ENCODE measurements at places on chromosomes 12 and 14.

DNA sequence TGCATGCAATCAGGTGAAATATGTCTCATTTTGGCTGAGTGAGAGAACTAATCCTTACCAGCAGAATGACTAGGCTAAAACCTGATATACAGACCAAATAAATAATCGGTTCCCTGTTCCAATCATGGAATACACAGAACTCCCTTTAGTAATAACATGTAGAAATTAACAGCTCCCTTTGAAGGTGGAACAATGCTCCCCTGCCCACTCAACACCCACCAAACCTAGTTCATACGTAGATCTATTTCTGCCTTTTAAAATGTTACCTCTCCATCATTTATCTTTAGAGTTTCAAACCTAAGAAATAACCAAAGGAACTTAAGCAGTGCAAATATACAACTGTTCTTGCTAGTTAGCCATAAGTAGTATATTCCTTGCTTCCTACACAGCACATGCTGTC is 153.7 kb upstream of the ABCD2 start:
- no peak for DNase-seq

DNA sequence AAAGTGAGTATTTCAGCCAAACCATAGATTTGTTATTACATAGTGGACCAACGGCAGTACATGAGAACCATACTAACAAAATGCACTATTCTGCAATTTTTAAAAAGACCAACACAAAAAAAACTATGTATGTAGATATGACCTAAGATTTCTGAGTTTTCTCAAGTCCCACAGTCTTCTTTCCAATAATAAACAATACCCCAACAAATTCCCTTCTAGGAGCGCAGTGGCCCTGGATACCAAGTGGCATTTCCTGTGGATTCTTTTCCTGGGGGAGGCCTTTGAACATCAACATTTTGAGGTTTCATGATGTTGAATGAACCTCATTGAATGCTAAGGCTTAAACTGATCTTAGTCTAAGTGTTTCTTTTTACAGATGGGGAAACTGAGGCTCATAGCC is 210.5 kb downstream of the BCAT1 start:
- no peak for DNase-seq

- DNase-seq, result no peak
Measured at GRCh38 chr12:81798294-81798693, 39.1 kb upstream of the PPFIA2 start.

GRCh38 chr14:93318927-93319326 is 13.9 kb downstream of the BTBD7 start:
- DNase-seq, result no peak

DNA sequence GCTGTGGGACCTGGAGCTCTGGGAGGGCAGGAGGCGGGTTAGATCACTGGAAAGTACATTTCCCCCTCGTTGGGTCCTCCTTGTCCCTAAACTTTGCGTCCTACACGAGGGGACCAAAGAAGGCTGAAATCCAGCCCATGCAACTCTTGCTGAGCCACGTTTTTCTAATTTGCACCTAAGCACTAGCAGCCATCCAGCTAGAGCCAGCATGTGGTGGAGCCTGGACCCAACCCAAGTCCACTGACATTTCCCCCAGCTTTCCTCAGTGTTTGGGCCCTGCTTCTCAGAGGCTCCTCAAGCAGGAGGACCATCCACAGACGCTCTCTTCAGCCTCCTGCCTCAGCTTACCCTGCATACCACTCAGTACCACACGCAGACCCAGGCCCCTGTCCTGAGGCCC is 49.7 kb downstream of the TSPAN11 start:
- no peak for DNase-seq

- no peak for DNase-seq
Measured at GRCh38 chr12:69389831-69390230, 30.3 kb downstream of the YEATS4 start.

DNA sequence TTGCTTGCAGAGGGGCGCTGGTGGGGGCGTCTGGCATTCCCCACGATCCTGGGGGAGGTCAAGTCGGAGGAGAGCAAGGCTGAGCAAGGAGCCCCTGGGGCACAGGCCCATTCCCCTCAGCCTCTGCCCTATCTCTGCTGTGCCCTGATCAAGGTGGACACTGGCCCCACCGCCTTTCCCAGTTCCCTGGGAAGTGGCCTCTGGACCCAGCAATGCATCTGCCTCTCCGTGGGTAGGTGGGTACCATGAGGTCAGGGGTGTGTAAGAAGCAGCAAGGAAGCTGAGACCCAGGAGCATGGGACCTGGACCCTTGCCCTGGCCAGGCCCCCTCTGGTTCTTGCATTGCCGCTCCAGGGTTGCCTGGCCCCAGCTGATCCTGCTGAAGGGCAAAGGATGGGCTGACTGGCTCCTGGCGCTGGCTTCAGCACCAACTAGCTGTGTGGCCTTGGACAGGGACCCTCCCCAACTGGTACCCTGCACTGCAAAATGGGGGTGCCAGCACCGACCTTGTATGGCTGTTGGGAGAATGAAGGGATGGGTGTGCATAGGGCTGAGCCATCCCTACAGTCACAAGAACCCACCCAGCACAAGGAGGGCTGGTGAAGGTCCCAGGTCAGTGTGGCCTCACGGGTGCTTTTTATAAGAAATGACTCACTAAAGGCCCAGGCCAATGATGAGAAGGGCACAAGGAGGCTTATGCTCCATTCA is 19.6 kb downstream of the SLC25A29 start:
- DNase-seq, result no peak

DNA sequence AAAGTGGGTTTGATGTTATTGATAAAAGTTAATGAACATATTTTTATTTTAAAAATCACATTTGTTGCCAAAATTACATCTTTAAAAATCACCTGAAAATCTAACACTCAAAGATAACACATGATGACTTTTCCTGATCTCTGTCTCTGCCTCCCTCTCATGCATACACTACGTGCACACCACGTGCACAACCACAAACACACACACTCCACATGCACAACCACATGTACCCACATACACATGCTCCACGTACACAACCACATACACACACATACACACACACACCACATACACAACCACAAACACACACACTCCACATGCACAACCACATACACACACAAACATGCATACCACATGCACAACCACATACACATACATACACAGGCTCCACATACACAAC is 61.8 kb upstream of the TMEM132C start:
- DNase-seq, result no peak

DNA sequence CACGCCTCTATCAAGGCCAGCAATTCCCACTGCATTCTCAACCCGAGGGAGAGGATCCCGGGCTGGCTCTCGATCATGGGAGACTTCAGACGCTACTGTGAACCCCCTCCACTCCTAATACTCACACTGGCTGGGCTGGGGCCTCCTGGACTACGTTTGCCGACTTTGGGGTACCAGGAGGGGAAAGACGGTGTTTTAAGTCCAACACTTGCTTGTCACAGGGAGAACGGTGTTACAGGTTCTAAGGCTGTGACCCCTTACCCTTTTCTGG is 463 bp downstream of the NACA start:
- no peak for DNase-seq

- DNase-seq, result no peak
Measured at GRCh38 chr14:63652406-63652805, 10.7 kb upstream of the WDR89 start.

- DNase-seq, result no peak
Measured at GRCh38 chr14:90599748-90600507, 203.1 kb downstream of the CALM1 start.

GRCh38 chr14:85604714-85605113 is 74.8 kb downstream of the FLRT2 start:
- no peak for DNase-seq

DNA sequence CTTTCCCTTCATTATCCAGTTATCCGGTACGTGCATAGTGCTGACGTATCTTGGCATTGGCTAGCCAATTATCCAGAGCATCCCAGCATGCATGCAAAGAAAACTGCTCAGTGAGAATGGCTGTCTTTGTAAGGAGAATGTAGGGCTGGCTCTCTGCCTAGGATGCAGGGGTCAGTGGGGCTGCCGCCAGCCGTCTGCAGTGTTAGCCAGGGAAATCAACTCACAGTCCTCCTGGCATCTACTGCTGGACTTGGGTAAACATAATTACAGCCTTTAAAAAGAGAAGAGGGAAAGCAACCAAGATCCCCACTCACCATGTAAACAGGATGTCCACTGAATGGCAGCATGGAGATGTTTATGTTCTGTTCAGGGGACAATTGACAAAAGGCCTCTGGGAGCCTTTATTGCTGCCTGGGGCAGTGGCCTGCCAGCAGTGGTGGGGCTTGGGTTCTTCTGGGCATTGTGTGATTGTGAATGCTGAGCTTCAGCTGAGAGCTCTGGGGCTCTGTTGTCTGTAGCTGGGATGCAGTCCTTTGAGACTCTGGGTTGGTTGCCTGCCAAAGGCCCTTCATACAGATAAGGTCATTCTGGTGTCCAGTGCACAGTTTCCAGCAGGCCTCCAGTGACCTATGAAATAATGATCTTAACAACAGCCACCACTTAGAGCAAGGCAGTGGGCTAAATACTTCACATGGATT is 121.8 kb downstream of the TBC1D30 start:
- DNase-seq, result no peak

Measured in RWPE2 (cell line).